Fibroblast of skin of right quadriceps (primary cell): ENCODE measurements at places on chromosomes 13 and 19.

DNA sequence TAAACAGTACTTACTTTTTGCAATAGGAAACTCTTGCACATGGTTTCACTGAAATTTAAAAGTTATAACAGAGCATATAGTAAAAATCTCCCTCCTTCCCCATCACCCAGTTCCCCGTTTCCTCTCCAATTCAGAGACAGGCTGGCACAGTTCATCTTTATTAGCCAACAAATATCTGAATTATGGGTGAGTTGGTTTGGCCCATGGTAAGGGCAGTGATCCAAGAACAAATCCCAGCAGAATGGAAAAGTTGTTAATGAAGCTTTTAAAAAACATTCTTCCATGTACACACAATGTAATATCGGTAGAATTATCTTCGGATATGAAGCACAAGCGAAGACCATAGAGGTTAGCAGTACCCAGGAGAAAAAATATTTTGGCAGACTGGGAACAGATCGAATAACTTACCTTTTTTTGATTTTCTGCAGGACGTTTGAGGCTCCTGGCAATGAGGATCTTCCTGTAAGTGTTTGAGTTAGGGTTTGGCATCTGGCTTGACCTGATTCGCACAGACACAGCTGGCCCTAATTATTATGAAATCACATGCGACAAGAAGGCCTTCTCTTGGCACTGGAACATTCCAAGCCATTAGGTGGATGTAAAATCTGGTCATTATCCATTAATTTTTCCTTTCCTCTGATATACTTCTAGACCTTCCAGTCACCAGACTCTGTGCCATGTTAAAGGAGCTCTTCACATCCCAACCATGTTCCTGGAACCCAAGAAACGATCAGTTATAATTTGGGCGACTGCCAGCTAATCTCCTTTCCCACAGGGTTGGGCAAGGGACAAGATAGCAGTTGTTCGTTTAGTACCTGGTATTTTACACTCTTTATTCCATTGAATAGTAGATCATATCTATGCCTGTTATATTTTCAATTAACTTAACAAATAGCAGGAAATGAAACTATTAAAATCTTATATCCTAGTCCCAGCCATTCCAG is 139.4 kb upstream of the TSC22D1 start:
- peak; percentile 44 for DNase-seq

- peak; percentile 51 for DNase-seq
Measured at GRCh38 chr19:5128251-5128935, 159.5 kb downstream of the KDM4B start.

DNA sequence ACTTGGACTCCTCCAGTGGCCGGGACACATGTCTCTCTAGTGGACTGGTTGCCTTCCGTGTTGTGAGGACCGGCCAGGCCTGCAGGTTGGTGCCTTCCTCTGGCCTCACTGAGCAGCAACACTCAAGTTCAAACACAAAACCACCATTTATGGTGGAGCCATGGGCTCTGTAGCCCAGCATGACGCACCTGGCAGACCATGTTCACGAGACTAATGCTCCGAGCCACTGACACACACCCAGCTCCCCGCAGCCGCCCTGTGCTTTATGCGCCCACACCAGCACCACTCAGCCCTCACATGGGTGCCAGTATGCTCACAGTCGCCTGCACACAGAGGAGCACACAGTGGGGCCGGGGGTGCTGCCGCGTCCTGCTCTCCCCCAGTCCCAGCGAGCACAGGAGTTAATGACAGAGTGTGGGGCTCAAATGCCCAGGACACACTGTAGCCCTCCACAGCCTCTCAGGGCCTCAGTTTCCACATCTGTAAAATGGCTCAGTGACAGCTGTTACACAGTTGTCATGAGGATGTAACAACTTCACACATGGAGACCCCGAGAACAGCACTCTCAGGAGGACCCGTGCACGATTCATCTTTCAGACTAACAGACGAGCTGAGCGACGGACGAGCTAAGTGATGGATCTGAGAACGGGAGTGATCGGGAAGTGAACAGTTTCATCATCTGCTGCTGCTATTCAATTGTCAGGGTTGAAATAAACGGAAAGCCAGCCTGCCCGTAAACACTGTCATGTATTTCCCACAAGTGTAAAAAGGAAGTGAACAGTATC is 7.8 kb downstream of the GAS6 start:
- no peak for DNase-seq

DNA sequence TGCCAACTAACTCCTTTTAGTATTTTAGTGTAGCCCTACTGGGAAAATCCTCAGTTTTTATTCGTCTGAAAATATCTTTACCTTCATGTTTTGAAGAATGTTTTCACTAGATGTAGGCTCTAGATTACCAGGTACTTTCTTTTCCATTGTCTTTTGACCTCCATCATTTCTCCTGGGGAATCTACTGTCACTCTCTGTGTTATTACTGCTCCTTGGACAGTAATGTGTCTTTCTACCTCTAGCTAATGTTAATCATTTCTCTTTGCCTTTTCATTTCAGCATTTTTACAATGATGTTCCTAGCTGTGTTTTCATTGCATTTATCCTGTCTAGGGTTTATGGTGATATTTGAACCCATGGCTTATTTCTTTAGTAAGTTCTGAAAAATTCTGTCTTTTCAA is 61.9 kb downstream of the SPACA7 start:
- DNase-seq, result no peak

DNA sequence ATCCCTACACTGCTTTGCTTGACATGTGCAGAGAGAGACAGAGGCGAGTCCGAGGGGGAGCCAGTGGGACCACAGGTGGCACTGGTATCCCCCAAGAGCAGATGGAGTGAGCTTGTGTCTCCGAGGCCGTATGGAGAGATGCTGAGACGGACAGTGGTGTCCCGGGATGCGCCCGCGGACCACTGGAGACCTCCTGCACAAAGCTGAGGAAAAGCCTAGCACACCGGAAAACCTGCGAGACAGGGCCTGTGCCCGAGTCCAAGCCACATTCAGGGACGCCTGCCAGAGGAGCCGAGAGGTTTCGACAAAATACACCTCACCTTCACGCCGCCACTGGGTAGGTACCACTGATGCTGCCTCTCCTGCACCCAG is 66.0 kb upstream of the ZNF527 start:
- no peak for DNase-seq

- no peak for DNase-seq
Measured at GRCh38 chr19:43489310-43489709, 15.2 kb downstream of the PHLDB3 start.

DNA sequence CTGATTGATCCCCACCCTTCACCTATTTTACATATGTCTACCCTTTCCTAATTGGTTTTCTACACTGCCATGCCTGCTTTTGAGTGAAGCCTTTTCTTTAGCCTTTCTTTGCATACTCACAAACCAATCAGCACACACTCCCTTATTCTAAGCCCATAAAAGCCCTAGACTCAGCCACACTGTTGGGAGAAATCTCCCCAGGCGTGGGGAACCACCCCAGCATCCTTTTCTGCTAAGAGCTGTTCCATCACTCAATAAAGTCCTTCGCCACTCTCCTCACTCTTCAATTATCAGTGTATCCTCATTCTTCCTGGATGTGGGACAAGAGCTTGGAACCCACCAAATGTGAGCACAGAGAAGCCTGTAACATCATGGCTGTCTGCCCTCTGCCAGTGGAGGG is 343.6 kb downstream of the SLITRK1 start:
- DNase-seq, result no peak
